ENCODE measurements at places on chromosomes 7 and 10.

- no peak overlapping the region for H3K27ac ChIP-seq
- no peak overlapping the region for H3K4me3 ChIP-seq
- no peaks in the 10 kb centered on the region for H3K4me1 ChIP-seq
- H3K36me3 ChIP-seq = no peaks in the 10 kb centered on the region
- DNase-seq = no peak
- no peaks in the 10 kb centered on the region for H3K27me3 ChIP-seq
Observed at GRCh38 chr7:85217085-85217484, 30.2 kb upstream of the SEMA3D start.

DNA sequence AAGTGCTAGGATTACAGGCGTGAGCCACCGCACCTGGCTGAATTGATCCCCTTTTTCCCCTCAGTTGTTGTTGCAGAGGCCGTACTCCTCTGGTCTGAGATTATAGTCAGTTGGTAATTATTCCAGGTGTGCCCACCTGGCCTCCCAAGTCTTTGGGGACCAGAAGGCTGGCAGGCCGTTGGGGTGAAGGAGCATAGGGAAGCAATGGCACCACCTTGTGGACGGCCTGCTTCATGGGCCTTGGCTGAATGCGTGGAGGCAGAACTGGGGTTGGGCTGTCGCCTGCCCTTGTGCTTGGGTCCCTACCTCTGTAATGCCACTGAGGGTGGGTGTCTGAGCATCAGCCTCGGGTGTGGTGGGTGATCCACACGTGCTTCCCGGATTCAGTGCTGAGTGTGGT, 125.7 kb downstream of the RGS10 start:
- peak; percentile 75 for DNase-seq
- no peak overlapping the region for H3K27ac ChIP-seq
- no peaks in the 10 kb centered on the region for H3K4me1 ChIP-seq

DNA sequence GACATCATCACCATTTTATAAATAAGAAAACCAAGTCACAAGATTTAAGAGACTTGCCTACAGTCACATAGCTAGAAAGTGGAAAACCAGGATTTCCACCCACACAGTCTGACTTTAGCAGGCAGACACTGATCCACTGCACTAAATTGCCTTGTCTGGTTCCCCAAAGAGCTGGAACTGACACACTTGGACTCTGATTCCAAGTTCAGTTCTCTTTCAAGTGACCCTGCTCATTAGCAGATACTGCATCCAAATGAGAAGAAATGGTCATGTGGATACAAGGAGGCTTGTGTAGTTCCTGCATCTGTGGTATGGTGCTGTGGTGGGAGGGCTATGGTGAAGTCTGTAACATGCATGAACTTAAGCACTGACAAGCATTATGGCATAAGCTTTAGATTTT, 180.1 kb upstream of the MKLN1 start:
- no peaks in the 10 kb centered on the region for H3K27me3 ChIP-seq
- no peaks in the 10 kb centered on the region for H3K36me3 ChIP-seq
- no peak overlapping the region for H3K27ac ChIP-seq

GRCh38 chr10:78313048-78313381, 279.4 kb downstream of the RPS24 start:
- H3K27ac ChIP-seq = no peak overlapping the region
- no peaks in the 10 kb centered on the region for H3K36me3 ChIP-seq
- no peaks in the 10 kb centered on the region for H3K27me3 ChIP-seq
- no peak overlapping the region for H3K4me3 ChIP-seq

GRCh38 chr10:14554091-14554490, 220.6 kb downstream of the FAM107B start:
- H3K27me3 ChIP-seq = no peaks in the 10 kb centered on the region
- peak overlapping the region; percentile 71 for H3K27ac ChIP-seq

- H3K4me1 ChIP-seq = peaks cover 17% of the 10 kb centered on the region
- no peak overlapping the region for H3K4me3 ChIP-seq
- H3K36me3 ChIP-seq = no peaks in the 10 kb centered on the region
- no peaks in the 10 kb centered on the region for H3K27me3 ChIP-seq
- peak overlapping the region; percentile 1 for H3K27ac ChIP-seq
- no peak for DNase-seq
Observed at GRCh38 chr7:30472784-30473775, 5.5 kb downstream of the NOD1 start.

DNA sequence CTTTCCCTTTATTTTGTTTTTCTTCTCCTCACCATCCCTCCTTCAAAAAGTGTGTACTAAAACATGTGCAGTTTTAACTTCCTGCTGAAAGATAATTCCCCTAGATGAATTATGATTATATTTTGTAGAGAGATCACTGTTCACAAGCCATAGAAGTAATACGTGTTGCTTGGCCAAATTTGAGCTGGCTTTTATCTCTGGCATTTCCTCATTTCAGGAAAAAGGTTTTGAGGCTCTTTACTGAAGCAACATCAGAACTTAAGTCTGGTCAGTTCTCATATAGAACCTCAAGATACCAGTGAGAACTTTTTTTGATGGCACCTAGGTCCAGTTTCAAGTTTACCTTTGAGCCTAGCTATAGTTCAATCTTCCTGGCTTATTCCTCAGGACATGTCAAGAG, 463.3 kb downstream of the INHBA start:
- H3K36me3 ChIP-seq = no peaks in the 10 kb centered on the region
- no peak overlapping the region for H3K4me3 ChIP-seq

- DNase-seq = no peak
- H3K27me3 ChIP-seq = no peaks in the 10 kb centered on the region
- no peak overlapping the region for H3K27ac ChIP-seq
- H3K36me3 ChIP-seq = peaks cover 6% of the 10 kb centered on the region
Observed at GRCh38 chr7:92709912-92710311, 119.7 kb upstream of the FAM133B start.

GRCh38 chr10:133104068-133104962, 16.6 kb downstream of the ADGRA1 start:
- H3K27me3 ChIP-seq = peaks cover 2% of the 10 kb centered on the region
- no peaks in the 10 kb centered on the region for H3K36me3 ChIP-seq
- no peak for DNase-seq
- H3K4me3 ChIP-seq = no peak overlapping the region
- H3K4me1 ChIP-seq = no peaks in the 10 kb centered on the region

DNA sequence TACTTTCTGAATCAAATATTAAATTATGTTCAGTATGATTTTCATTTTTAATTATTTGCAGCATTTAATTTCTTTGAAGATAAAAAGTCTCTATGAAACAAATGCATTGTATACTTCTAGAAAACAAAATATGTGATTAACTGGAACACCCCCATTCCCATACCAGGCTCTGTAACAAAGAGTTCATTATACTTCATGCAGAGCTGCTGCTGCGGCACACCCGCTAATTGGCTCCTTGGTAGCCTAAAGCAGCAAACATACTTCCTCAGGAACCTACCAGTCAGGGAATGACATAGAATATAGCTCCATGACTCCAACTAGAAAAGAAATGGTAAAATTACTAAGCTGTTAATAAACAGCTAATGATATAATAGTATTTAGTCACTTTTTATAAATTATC, 19.3 kb downstream of the RAB11FIP2 start:
- peaks cover 2% of the 10 kb centered on the region for H3K36me3 ChIP-seq
- no peaks in the 10 kb centered on the region for H3K4me1 ChIP-seq
- H3K27ac ChIP-seq = no peak overlapping the region
- H3K27me3 ChIP-seq = no peaks in the 10 kb centered on the region

DNA sequence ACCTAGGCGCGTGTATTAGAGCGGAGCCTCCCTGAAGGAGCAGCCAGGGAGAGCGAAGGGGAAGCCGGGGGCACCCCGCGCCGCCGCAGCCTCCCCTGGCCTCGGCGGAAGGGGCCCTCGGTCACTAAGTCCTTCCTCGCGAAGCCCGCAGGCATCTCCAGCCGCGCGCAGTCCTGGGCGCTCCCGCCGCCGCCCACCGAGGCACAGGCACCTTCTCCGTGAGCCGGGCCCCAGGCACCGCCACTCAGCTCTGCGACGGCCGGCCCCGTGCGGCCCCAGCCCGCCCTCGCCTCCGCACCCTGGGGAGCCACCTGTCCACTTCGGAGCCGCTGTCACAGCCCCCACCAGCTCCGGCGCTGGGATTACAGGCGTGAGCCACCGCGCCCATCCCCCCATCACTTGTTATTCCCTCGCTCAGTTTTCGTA, 80.8 kb downstream of the ZNF467 start:
- DNase-seq = no peak
- no peaks in the 10 kb centered on the region for H3K36me3 ChIP-seq
- H3K4me3 ChIP-seq = no peak overlapping the region
- no peaks in the 10 kb centered on the region for H3K4me1 ChIP-seq
- H3K27me3 ChIP-seq = peaks cover 37% of the 10 kb centered on the region
- no peak overlapping the region for H3K27ac ChIP-seq

- no peaks in the 10 kb centered on the region for H3K4me1 ChIP-seq
- no peak for DNase-seq
Observed at GRCh38 chr7:23232966-23233365, 13.6 kb upstream of the GPNMB start.

GRCh38 chr10:13528123-13528874, 515 bp downstream of the BEND7 start:
- peak; percentile 52 for DNase-seq
- H3K27ac ChIP-seq = no peak overlapping the region
- peak overlapping the region; percentile 37 for H3K4me3 ChIP-seq
- no peaks in the 10 kb centered on the region for H3K27me3 ChIP-seq
- no peaks in the 10 kb centered on the region for H3K4me1 ChIP-seq

GRCh38 chr10:47425813-47426419, 41.8 kb upstream of the ZNF488 start:
- H3K36me3 ChIP-seq = no peaks in the 10 kb centered on the region
- H3K27ac ChIP-seq = no peak overlapping the region
- no peak overlapping the region for H3K4me3 ChIP-seq

DNA sequence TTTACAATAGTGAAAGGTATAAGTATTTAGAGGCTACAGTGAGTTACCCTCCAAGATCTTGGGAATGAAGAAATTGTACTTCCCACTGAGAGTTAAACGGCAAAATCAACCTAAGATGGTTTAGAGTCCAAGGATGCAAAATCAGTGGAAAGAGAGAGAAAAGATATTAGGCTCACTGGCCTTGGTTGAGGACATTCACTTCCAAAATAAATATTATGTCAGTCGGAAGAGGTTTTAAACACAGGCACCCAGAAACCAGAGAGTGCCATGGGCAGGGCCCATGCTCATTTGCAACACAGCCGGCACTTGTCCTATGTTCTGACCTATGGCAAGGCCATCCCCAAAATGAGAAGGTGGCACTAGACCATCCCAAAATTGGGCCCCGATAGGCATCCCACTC, 3.9 kb upstream of the WDR91 start:
- no peaks in the 10 kb centered on the region for H3K36me3 ChIP-seq
- DNase-seq = no peak
- H3K27me3 ChIP-seq = peaks cover 46% of the 10 kb centered on the region
- H3K4me1 ChIP-seq = peaks cover 6% of the 10 kb centered on the region

GRCh38 chr7:10237306-10237705, 736.4 kb upstream of the PHF14 start:
- H3K36me3 ChIP-seq = no peaks in the 10 kb centered on the region
- no peak overlapping the region for H3K27ac ChIP-seq
- H3K4me3 ChIP-seq = no peak overlapping the region
- peak; percentile 21 for DNase-seq

DNA sequence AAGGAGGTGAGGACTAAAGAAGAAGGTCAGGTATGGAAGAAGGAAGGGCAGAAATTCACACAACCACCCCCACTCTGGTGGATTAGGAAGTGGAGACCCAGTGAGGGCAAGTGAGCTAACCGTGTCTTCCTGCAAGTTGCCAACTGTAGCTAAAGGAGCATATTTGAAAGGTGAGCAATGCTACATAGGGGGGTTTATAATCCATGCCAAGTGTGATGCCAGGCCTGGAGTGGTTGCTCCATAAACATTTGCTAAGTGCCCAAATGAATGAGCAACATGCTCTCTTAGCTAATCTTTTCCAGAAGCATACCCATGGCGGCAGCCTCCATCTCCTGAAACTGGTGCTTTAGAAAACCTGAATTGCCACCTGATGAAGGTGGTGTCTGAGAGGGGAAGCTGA, 121.6 kb downstream of the LRRC18 start:
- no peak overlapping the region for H3K4me3 ChIP-seq
- H3K27me3 ChIP-seq = no peaks in the 10 kb centered on the region
- no peaks in the 10 kb centered on the region for H3K36me3 ChIP-seq
- no peak for DNase-seq
- H3K4me1 ChIP-seq = no peaks in the 10 kb centered on the region

DNA sequence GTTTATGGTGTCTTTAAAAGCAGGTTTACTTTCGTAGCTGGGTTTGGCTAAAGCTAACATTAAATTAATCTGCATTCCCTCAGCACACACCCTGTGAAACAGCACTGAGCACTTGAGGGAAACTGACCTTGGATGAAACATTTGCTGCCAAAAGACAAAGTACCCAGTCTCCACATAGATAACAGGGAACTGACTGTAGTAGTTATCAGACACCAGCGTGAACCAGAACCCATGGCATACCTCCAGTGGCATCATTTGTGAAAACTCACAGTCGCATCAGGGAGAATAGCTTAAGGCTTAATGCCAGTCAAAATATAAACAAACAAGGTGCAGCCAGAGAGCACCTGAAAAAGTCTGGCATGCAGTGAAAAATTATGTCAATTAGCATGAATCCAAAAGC, 357.8 kb upstream of the C7orf33 start:
- H3K36me3 ChIP-seq = no peaks in the 10 kb centered on the region
- no peak for DNase-seq
- no peaks in the 10 kb centered on the region for H3K27me3 ChIP-seq
- no peak overlapping the region for H3K4me3 ChIP-seq
- no peaks in the 10 kb centered on the region for H3K4me1 ChIP-seq

- no peak overlapping the region for H3K27ac ChIP-seq
- H3K4me1 ChIP-seq = no peaks in the 10 kb centered on the region
- DNase-seq = no peak
- H3K36me3 ChIP-seq = no peaks in the 10 kb centered on the region
- H3K27me3 ChIP-seq = peaks cover 6% of the 10 kb centered on the region
Observed at GRCh38 chr10:77296534-77297392, 340.8 kb downstream of the KCNMA1 start.

- H3K4me1 ChIP-seq = no peaks in the 10 kb centered on the region
- no peak for DNase-seq
- no peak overlapping the region for H3K27ac ChIP-seq
- no peaks in the 10 kb centered on the region for H3K27me3 ChIP-seq
Observed at GRCh38 chr10:23432639-23433038, 6.2 kb upstream of the OTUD1 start.

DNA sequence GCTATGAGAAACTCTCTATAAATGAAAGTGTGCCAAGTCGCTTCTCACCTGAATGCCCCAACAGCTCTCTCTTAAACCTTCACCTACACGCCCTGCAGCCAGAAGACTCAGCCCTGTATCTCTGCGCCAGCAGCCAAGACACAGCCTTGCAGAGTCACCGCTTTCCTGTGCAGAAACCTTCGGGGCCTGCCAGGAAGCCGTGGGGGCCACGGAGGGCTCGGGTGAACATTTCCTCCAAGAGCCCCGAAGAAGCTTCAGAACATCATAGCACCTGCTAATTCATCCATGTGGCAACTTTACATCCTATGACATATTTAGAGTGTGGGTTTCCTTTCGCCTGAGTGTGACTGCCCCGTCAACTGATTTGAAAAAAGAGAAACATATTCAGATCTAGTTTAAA, 55.7 kb upstream of the PRSS58 start:
- no peak for DNase-seq
- no peaks in the 10 kb centered on the region for H3K27me3 ChIP-seq
- H3K27ac ChIP-seq = no peak overlapping the region
